PC-9 (cell line): ENCODE measurements at places on chromosomes 2 and 18. TPM values are rescaled to one million over a fixed set of nuclear protein-coding genes. Genes with fewer than 3 reads are reported as not detected.

DNA sequence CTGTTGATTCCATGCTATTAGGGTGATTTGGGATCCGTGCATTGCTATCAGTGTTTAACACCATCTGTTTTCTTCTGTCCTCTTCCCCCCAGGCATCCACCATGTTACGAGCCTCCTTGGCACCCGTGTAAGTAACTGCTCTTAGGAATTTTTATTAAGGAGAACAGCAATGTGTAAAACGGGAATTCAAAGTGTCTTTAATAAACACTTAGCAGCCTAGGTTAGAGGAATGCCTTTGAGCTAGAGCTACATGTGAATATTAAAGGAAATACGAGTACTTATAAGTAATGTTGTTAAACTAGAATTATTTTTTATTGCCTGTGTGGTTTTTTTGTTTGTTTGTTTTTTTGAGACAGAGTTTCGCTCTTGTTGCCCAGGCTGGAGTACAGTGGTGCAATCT, 58.1 kb downstream of the ARMC9 start:
- DNase-seq, result no peak

GRCh38 chr18:47397671-47398319, 146.3 kb upstream of the SKOR2 start:
- no peak for DNase-seq

DNA sequence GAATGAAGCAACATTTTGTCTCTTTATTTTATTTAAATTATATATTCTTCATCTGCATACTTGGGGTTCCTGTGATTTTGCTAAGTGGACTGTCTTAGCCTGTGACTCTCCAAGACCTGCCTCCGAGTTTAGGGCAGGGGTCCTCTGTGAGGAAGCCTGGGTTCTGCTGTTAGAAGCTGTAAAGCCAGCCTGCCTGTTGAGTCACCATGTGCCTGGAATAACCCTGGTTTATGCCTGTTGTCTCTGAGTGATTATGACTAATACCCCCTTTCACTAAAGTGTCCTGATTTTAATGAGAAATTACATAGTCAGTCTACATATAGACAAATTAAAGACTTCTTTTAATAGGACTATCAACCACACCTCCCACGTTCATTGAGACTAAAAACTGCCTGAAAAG, 369.1 kb downstream of the ZNF521 start:
- no peak for DNase-seq

GRCh38 chr2:62597323-62597722, 91.3 kb upstream of the TMEM17 start:
- no peak for DNase-seq

GRCh38 chr2:74238879-74239278, 40.5 kb downstream of the MTHFD2 start:
- no peak for DNase-seq

DNA sequence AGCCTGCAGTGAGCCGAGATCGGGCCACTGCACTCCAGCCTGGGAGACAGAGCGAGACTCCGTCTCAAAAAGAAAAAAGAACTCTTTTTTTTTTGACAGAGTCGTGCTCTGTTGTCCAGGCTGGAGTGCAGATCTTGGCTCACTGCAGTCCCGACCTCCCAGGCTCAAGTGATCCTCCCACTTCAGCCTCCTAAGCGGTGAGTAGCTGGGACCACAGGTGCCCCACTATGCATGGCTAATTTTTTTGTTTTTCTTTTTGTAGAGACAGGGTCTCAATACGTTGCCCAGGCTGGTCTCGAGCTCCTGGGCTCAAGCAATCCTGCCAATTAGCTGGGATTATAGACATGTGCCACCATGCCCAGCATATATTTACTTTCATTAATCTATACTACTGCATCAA, 12.5 kb upstream of the INO80D start:
- no peak for DNase-seq

GRCh38 chr2:235050980-235051351, 99.1 kb downstream of the SH3BP4 start:
- peak; percentile 89 for DNase-seq

DNA sequence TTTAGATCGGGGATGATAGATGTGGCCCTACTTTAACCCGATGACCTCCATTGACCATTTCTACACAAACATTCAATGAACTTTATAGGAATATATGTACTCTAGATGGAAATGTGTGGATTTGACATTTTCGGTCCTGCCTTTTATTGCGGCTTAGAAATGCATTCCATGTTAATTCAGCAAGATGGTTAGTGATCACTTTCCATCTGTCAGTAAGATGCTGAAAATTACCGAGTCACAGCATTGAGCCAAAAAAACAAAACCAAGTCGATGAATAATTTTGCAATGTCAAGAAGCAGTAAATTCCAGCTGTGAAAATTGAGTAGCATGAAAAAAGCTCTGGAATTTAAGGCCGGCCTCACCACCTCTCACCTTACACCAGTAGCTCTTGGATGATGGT, 1642.6 kb upstream of the NXPH2 start:
- no peak for DNase-seq

Gene LDLRAD4
- 1.2 and 1.7 TPM in 2 replicates for total RNA-seq
